ENCODE measurements at places on chromosomes 5 and 9. TPM values are rescaled to one million over a fixed set of nuclear protein-coding genes. Genes with fewer than 3 reads are reported as not detected.
A peak's percentile ranks its signal among the peaks of the same experiment; 100 is the strongest.

MELK gene
- total RNA-seq: 6.2 TPM

FAM221B gene
- not detected for total RNA-seq

- H3K4me3 ChIP-seq: no peak overlapping the region
- peaks cover 22% of the 10 kb centered on the region for H3K36me3 ChIP-seq
Observed at GRCh38 chr5:96745025-96745424, 62.7 kb downstream of the ERAP1 start.

DNA sequence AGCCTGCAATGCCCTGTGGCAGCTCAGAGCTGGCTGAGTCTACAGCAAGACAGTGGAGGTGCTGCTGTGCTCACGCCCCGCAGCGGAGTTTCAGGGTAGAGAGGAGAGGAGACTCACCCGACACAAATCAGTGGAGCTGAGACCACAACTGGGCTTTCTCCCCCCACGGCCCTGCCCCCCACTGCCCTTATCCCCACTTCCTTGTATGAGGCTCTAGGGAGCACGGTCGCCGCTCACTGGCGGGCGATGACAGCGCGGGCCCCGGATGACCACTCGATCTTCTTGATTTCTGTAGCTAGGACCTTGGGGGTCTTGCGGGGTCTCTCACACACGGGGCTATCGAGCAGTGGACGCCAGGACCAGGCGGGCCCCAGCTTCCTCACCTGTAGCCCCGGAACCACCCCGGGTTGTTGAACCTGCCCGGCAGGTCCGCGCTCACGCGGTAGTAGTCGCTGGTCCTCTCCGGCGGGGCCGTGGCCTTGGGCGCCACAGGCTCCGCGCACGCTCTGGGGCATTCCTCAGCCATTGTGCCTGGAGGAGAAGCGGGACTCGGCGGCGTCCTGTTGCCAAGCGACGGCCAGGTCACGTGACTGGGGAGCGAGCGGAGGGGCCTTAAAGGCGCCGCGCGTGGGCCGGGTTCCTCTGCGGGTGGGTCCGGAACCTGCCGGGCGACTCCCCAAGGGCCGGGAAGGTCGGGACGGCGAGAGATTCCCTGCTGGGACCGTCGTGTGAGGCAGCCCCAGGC is 984 bp upstream of the MRPS2 start:
- peaks cover 10% of the 10 kb centered on the region for H3K36me3 ChIP-seq
- peak overlapping the region; percentile 97 for H3K4me3 ChIP-seq
- DNase-seq: peak; percentile 87
- no peaks in the 10 kb centered on the region for H3K27me3 ChIP-seq
- H3K4me1 ChIP-seq: peaks cover 6% of the 10 kb centered on the region

DNA sequence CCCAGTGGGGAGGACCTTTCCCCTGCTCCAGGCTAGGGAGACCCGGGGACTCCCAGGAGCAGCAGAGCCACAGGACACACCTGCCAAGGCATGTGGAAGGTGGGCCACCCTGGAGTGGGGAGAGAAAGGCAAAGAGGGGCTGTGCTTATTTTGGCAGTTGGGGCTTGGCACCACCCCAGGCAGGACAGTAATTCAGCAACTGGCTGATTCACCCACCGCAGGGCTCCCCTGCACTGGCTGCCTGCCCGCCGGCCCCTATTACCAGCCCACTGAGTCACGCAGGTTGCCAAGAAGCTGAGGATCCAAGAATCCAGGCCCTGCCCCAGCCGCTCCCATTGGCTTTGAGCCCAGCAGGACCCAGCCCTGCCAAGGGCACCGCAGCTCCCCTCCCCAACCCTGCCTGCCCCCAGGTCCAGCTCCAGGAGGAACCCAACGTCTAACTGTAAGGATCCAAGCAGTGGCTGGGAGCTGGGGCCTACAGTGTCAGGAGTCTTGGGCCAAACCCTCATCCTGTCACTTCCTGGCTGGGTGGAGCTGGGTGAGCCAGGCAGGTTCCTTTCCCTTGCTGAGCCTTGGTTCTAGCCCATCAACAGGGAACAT is 14.2 kb upstream of the RALGDS start:
- H3K4me1 ChIP-seq: peaks cover 33% of the 10 kb centered on the region
- peak overlapping the region; percentile 94 for H3K27ac ChIP-seq
- no peak overlapping the region for H3K4me3 ChIP-seq
- no peaks in the 10 kb centered on the region for H3K36me3 ChIP-seq
- peak; percentile 94 for DNase-seq

DNA sequence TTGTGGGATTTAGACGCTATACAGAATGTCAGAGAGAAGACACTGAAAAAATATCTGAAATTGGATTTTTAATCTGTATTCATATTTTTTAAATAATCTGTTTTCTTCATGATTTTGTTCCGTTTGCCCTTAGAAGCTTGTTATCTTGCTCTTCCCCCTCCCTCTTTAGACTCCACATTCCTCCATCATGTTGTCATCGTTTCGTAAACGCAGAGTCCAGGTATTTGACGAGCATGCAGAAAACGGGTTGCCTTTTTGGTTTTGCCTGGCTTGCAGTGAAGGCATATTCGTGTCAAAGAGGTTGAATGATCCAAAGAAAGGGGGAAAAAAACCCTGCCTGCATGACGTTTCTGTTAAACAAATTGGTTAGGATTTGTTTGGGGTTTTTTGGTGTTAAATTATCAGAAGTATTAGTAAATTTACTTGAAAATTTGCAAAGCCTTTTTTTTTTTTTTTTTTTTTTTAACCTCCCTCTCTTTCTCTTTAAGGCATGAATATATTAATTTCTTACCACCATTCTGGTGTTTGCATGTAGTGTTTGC is 2.9 kb downstream of the SPTAN1 start:
- peak overlapping the region; percentile 31 for H3K4me3 ChIP-seq
- peaks cover 26% of the 10 kb centered on the region for H3K4me1 ChIP-seq
- no peaks in the 10 kb centered on the region for H3K36me3 ChIP-seq
- peak; percentile 52 for DNase-seq
- H3K27ac ChIP-seq: peak overlapping the region; percentile 89
- H3K27me3 ChIP-seq: no peaks in the 10 kb centered on the region

DNA sequence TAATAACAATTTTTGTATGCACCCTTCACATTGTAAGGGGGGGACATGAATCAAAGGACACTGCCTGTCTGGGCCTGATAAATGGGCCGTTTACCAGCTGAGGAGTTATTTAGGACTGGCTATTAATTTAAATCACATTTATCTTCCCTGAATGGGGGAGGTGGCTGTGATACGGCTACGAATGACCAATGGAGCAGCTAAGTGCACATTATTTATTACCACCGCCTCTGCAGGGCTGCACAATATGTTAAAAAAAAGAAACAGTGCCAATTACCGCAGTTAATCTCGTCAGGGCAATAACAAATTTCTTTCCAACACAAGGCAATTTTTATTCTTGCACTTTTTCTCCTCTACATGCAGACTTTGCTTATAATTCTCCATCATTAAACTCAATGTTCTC is 318.4 kb downstream of the IRX2 start:
- H3K27me3 ChIP-seq: no peaks in the 10 kb centered on the region
- DNase-seq: no peak
- H3K36me3 ChIP-seq: no peaks in the 10 kb centered on the region
- no peak overlapping the region for H3K27ac ChIP-seq

WDR38 gene
- not detected for total RNA-seq
